Right atrium auricular region (tissue), 2 donors: ENCODE measurements at places on chromosomes 11 and 22.

DNA sequence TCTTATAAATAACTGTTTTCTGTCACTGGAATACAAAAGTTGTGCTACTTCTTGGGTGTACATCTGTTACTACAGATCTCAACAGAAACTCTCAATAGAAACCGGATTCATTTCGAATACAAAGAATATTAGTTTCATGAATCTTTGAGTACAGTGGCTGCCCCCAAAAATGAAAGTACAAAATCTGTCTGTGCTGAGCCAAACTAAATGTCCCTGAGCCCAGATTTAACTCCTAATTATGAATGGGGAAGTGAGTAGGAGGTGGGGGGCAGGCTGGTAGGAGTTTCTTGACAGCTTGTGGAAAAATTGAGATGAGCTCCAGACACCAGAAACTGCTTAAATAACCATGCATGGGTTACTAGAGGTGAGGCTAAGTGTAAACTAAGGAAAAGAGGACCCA is 41.6 kb downstream of the PITPNB start:
- H3K36me3 ChIP-seq: no peaks in the 10 kb centered on the region
- H3K27ac ChIP-seq: no peak overlapping the region
- no peak overlapping the region for H3K4me3 ChIP-seq
- no peaks in the 10 kb centered on the region for H3K27me3 ChIP-seq
- DNase-seq: no peak

DNA sequence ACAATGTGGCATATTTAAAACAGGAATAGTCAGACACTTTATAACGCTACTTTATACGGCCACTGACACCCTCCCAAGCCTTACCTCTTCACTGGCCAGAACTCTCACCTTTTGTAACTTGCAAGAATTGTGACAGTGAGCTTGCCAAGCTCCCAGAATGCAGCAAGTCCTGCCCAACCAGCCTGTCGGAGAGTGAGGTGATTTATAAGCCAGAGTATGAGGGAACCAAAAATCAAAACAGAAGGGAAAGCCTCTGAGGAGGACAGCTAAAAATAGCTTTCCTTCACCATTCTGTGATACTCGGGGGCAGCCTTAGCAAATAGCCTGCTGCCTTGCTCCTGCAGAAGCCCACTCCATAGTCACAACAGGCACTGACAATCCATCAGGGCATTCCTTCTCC is 229.7 kb downstream of the FAM76B start:
- no peak for DNase-seq
- no peak overlapping the region for H3K27ac ChIP-seq
- no peaks in the 10 kb centered on the region for H3K36me3 ChIP-seq
- H3K27me3 ChIP-seq: no peaks in the 10 kb centered on the region

- no peak overlapping the region for H3K27ac ChIP-seq
- no peaks in the 10 kb centered on the region for H3K27me3 ChIP-seq
- no peak overlapping the region for H3K4me3 ChIP-seq
- no peak for DNase-seq
These were observed 1085.5 kb downstream of the BRD1 start for GRCh38 chr22:48742191-48742555.

GRCh38 chr11:22703040-22703439 is 36.6 kb downstream of the GAS2 start:
- no peak for DNase-seq
- H3K4me3 ChIP-seq: no peak overlapping the region
- H3K27ac ChIP-seq: no peak overlapping the region
- no peaks in the 10 kb centered on the region for H3K27me3 ChIP-seq
